ENCODE measurements at places on chromosomes 4 and X.

DNA sequence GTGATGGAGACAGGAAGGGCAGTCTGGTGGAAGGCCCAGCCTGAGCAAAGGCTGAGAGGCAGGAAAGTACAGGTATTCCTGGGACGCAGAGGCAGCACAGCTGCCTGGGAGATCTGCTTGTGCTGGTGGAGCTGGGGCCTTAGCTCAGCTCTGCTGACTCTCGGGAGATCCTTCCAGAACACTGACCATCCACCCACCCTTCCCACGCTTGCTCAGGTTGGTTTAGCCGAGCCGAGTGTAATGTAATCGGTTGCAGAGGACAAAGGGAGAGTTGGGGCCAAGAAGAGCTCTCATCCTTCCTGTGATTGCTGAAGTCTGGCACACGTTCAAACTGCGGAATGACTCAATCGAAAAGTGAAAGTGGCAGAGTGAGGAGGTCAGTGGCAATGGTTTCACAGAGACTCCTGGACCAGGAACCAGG lies 43.1 kb upstream of the GPR78 start:
- no peak for DNase-seq

DNA sequence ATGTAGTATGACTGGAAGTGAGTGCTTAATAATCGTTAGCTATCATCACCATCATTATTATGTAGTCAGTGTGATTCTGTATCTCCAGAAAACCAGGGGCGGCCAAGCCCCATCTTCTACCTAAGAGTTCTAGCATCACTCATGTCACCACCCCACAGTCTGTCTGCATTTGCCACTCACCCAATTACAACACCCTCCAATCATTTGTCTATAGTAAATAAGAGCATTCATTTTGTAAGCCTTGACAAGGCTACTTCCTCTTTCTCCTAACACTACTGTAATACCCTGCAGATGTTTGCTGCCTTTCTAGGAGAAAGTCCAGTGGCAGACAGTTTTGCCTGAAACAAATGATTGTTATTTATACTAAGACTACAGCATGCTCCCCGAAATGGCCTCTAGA lies 15.8 kb upstream of the IL21 start:
- no peak for DNase-seq

- DNase-seq = no peak
These were observed 200.5 kb downstream of the FAM133A start for GRCh38 chrX:93874554-93874953.

GRCh38 chr4:108336076-108336475 lies 167.3 kb upstream of the LEF1 start:
- DNase-seq = no peak

GRCh38 chr4:6280365-6280996 lies 10.8 kb downstream of the WFS1 start:
- DNase-seq = no peak

GRCh38 chr4:168642591-168642990 lies 145.7 kb downstream of the PALLD start:
- DNase-seq = no peak

- no peak for DNase-seq
These were observed 43.4 kb downstream of the SHROOM2 start for GRCh38 chrX:9829308-9830267.

DNA sequence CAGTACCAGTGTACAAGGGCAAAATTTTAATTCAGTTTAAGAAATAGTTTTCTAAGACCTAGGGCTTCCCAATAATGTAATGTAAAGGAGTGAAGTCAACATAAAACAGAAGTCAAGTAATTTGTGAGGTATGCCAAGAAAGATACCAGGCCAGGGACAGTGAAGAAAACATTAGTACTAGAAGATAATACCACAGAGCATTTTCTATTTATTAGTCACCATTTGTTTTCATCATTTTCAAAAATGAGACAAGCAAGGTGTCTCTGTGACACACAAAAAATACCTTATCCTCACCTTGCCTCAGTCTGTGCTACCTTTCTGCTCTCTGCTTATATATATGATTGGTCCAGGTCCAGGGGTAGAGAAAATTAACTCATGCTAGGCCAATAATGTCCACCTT lies 46.8 kb downstream of the VEGFC start:
- no peak for DNase-seq

- no peak for DNase-seq
These were observed 145.1 kb downstream of the APBB2 start for GRCh38 chr4:41069257-41069656.

Measured in stimulated activated CD4-positive, alpha-beta T cell treated with anti-CD3 and anti-CD28 coated beads, TNF-alpha, amount 100 ng/mL, for 4 hours (primary cell).